ENCODE measurements at places on chromosomes 16 and 17.
A peak's percentile ranks its signal among the peaks of the same experiment; 100 is the strongest.

DNA sequence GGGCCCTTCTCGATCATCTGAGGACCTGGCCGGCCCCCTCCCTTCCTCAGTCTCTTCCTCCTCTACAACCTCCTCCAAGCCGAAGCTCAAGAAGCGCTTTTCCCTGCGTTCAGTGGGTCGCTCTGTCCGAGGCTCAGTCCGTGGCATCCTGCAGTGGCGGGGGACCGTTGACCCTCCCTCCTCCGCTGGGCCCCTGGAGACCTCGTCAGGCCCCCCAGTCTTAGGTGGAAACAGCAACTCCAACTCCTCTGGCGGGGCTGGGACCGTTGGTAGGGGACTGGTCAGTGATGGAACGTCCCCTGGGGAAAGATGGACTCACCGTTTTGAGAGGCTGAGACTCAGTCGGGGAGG is 2.8 kb downstream of the SH2B1 start:
- H3K4me1 ChIP-seq, result peaks cover 13% of the 10 kb centered on the region
- peaks cover 47% of the 10 kb centered on the region for H3K36me3 ChIP-seq
- H3K4me3 ChIP-seq, result no peak overlapping the region
- no peak overlapping the region for H3K27ac ChIP-seq
- no peaks in the 10 kb centered on the region for H3K27me3 ChIP-seq

- H3K27me3 ChIP-seq, result no peaks in the 10 kb centered on the region
- H3K36me3 ChIP-seq, result no peaks in the 10 kb centered on the region
- no peak overlapping the region for H3K27ac ChIP-seq
- H3K4me1 ChIP-seq, result no peaks in the 10 kb centered on the region
Observed at GRCh38 chr16:55250701-55251100, 73.3 kb upstream of the IRX6 start.

DNA sequence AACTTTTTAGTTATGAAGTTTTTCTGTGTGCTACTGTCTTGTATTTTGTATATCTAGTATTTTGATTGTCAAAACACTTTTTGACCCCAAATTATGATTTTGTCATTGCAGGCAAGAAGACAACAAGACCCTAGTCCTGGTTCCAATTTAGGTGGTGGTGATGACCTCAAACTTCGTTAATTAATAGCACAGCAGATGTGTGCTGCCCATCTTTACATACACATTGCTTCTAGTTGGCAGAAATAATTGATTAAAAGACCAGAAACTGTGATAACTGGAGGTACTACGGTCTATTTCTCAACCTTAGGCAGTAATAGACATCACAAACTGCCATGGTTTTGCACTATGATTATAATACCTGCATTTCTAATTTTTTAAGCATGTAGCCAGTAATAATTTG is 11.1 kb upstream of the PHAF1 start:
- H3K36me3 ChIP-seq, result peaks cover 8% of the 10 kb centered on the region
- no peak for DNase-seq
- H3K27ac ChIP-seq, result no peak overlapping the region
- no peak overlapping the region for H3K4me3 ChIP-seq
- H3K27me3 ChIP-seq, result no peaks in the 10 kb centered on the region

DNA sequence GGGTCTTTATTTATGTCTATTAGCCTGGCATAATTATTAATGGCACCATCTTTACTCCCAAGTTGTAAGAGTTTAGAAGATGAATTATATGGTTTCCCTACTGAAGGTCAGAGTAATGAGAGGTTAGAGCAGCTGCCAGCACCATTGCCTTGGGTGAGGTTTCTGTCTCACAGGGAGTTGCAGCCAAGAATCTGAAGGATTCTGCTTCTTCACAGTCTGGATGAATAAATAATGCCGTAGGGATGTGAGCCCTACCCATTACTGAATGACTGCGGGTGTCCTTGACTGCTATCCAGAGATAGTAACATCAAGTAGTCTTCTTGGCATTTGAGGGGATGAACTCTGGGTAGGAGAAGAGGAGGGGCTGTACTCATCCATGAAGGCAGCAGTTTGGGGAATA is 52.8 kb upstream of the SMIM36 start:
- no peak for DNase-seq
- no peak overlapping the region for H3K4me3 ChIP-seq
- no peaks in the 10 kb centered on the region for H3K36me3 ChIP-seq
- no peaks in the 10 kb centered on the region for H3K27me3 ChIP-seq
- no peaks in the 10 kb centered on the region for H3K4me1 ChIP-seq
- no peak overlapping the region for H3K27ac ChIP-seq

DNA sequence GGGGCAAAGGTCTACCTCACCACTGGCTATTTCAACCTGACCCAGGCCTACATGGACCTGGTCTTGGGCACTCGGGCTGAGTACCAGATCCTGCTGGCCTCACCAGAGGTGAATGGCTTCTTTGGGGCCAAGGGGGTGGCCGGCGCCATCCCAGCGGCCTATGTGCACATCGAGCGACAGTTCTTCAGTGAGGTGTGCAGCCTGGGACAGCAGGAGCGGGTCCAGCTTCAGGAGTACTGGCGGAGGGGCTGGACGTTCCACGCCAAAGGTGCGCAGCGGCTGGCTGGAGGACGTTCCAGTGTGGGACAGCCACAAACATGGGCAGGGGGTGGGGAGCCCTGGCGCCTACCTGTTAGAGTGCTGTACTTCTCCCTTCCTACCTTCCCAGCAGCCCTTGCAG is 25.4 kb downstream of the PGS1 start:
- H3K4me1 ChIP-seq, result peaks cover 39% of the 10 kb centered on the region
- H3K36me3 ChIP-seq, result peaks cover 60% of the 10 kb centered on the region
- no peak for DNase-seq
- H3K27ac ChIP-seq, result no peak overlapping the region

DNA sequence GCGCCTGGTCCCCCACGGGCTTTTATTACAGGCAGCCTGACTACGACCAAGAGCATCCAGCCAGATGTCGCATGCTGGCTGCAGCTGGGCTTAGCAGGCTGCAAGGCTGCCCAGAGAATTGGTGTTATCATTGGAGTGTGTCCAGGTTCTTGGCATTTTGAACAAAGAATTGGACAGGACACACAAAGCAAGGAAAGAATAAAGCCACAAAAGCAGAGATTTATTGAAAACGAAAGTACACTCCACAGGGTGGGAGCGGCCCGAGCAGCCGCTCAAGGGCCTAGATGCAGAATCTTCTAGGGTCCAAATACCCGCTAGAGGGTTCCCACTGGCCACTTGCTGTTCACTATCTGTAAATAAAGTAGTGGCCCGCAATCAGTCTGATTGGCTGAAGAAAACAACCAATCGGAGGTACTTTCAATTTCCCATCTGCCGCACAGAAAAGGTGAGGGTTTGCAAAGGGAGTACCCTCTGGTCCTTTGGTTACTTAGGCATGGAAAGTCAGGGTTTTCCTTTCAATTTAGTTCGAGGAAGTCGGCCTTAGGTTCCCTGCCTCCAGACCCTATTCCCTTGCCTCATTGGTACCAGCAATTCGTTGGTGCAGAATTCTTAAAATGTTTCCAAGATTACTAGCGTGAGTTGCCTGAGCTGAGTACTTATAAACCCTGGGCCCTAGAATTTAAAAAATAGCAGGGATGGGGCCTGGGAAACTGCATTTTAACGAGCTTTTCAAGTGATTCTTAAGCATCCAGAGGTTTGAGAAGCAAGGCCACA is 38.5 kb upstream of the CNEP1R1 start:
- H3K27me3 ChIP-seq, result no peaks in the 10 kb centered on the region
- H3K4me1 ChIP-seq, result no peaks in the 10 kb centered on the region
- no peaks in the 10 kb centered on the region for H3K36me3 ChIP-seq
- no peak overlapping the region for H3K27ac ChIP-seq
- no peak for DNase-seq

DNA sequence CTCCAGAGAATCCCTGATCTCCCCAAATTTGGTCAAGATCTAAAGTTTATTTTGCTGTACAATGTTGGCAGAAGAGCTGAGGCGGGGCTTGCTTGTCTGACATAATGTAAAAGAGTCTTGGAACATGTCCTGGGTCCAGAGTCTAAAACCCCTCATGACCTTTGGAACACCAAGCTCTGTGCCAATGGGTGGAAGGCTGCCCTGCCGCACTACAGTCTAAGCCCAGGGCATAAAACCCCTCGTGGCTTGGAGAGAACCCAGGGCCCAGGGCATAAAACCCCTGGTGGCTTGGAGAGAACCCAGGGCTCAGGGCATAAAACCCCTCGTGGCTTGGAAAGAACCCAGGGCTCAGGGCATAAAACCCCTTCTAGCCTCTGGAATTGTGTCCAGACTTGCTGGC is 36.7 kb downstream of the CCDC57 start:
- no peaks in the 10 kb centered on the region for H3K27me3 ChIP-seq
- H3K4me1 ChIP-seq, result no peaks in the 10 kb centered on the region
- no peak overlapping the region for H3K27ac ChIP-seq
- no peak for DNase-seq
- H3K4me3 ChIP-seq, result no peak overlapping the region
- H3K36me3 ChIP-seq, result no peaks in the 10 kb centered on the region

DNA sequence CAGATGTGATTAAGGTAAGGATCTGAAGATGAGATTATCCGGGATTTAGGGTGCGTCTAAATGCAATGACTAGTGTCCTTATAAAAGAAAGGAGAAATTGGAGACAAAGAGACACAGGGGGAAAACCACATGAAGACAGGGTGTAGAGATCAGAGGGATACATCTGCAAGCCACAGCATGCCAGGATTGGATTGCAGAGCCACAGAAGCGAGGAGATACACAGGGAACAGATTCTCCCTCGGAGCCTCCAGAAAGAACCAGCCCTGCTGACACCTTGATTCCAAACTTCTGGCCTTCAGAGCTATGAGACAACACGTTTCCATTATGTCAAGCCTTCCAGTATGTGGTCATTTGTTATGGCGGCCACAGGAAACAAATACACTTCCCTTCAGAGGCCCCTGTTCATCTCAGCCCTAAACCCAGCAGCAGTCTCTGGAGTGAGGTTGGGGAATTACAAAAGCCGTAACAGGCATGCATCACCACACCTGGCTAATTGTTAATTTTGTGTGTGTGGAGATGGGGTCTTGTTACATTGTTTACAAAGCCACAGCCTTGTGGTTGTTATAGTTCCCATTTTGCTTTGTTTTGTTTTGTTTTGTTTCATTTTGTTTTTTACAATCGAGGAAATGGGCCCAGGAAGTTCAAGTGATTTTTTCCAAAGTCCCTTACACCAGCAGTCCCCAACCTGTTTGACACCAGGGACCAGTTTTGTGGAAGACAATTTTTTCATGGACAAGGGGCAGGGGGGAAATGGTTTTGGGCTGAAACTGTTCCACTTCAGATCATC is 51.6 kb upstream of the LYRM9 start:
- H3K4me3 ChIP-seq, result no peak overlapping the region
- no peak overlapping the region for H3K27ac ChIP-seq
- H3K27me3 ChIP-seq, result no peaks in the 10 kb centered on the region
- H3K36me3 ChIP-seq, result no peaks in the 10 kb centered on the region
- no peaks in the 10 kb centered on the region for H3K4me1 ChIP-seq

DNA sequence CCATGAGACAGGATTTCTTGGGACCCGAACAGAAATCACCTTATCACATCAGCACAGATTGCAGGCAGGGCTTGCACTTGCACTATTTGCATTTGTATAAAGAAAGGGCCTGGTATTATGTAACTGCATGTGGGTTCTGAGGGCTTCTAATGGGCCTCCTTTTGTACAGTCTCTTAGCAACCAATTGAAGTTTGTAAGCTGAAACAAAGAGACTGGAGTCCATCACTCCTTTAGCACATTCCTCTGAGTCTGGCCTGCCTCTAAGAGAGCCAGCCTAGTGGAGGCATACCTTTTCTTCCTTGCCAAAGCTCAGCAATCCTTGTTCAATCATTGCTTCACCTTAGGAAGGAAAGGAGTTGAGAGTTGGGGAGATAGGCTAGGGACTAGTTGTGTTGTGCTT is 387.1 kb downstream of the XYLT1 start:
- no peaks in the 10 kb centered on the region for H3K4me1 ChIP-seq
- H3K4me3 ChIP-seq, result no peak overlapping the region
- no peaks in the 10 kb centered on the region for H3K36me3 ChIP-seq
- DNase-seq, result no peak

GRCh38 chr16:57711-58110 is 4.1 kb downstream of the SNRNP25 start:
- H3K27me3 ChIP-seq, result no peaks in the 10 kb centered on the region
- peaks cover 8% of the 10 kb centered on the region for H3K4me1 ChIP-seq
- H3K4me3 ChIP-seq, result no peak overlapping the region
- DNase-seq, result no peak
- no peak overlapping the region for H3K27ac ChIP-seq

- peaks cover 24% of the 10 kb centered on the region for H3K4me1 ChIP-seq
- no peak overlapping the region for H3K4me3 ChIP-seq
- no peaks in the 10 kb centered on the region for H3K27me3 ChIP-seq
- H3K36me3 ChIP-seq, result no peaks in the 10 kb centered on the region
- DNase-seq, result no peak
- H3K27ac ChIP-seq, result no peak overlapping the region
Observed at GRCh38 chr16:86616906-86617305, 38.6 kb downstream of the FOXL1 start.

- H3K27me3 ChIP-seq, result no peaks in the 10 kb centered on the region
- H3K36me3 ChIP-seq, result no peaks in the 10 kb centered on the region
- H3K4me3 ChIP-seq, result peak overlapping the region; percentile 89
- H3K27ac ChIP-seq, result peak overlapping the region; percentile 83
- DNase-seq, result no peak
Observed at GRCh38 chr16:75566758-75567255, 628 bp downstream of the GABARAPL2 start.

DNA sequence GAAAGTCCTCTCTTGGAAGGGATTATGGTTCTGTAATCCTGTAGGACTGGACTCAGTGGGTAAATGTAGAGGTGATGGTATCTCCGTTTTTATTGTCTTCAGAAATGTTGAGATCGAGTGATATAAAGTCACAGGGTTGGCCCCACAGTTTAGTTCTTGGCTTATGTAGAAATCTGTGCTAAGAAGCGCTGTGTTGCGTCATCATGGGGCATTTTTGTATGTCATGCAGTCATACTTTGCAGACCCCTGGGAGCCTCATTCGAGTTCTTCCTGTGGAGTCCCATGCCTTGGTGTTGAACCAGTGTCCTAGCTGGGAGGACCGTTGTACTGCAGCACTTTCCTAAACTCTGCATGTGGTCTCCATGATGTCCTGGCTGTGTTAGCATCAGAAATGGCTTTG is 619.7 kb downstream of the MAF start:
- H3K27ac ChIP-seq, result no peak overlapping the region
- H3K36me3 ChIP-seq, result no peaks in the 10 kb centered on the region
- H3K27me3 ChIP-seq, result no peaks in the 10 kb centered on the region
- no peaks in the 10 kb centered on the region for H3K4me1 ChIP-seq
- no peak for DNase-seq
- H3K4me3 ChIP-seq, result no peak overlapping the region

DNA sequence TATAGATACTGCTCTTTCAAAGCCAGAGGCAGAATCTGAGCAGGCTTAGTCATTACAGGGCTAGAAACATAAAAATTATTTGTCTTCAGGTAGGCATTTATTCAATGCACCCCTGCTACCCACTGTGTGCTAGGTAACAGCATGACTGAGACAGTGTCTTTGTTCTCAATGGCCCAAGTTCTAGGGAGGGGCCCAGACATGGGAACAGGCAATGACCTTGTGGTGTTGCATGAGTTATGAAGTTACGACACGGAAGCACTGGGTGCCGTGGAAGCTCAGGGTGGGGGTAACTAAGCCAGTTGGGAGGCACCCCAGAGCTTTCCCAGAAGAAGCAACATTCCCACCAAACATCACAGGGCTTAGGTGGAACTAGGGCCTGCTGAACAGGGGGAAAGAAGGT is 87.0 kb downstream of the CPPED1 start:
- no peaks in the 10 kb centered on the region for H3K36me3 ChIP-seq
- no peak overlapping the region for H3K4me3 ChIP-seq
- no peak overlapping the region for H3K27ac ChIP-seq
- H3K27me3 ChIP-seq, result no peaks in the 10 kb centered on the region
- no peak for DNase-seq
- H3K4me1 ChIP-seq, result no peaks in the 10 kb centered on the region

GRCh38 chr16:67406111-67406971 is 9.9 kb downstream of the ZDHHC1 start:
- no peak for DNase-seq
- H3K27ac ChIP-seq, result peak overlapping the region; percentile 71
- H3K36me3 ChIP-seq, result no peaks in the 10 kb centered on the region
- H3K4me3 ChIP-seq, result no peak overlapping the region
- no peaks in the 10 kb centered on the region for H3K27me3 ChIP-seq
